ENCODE measurements at places on chromosomes 2 and 18.

GRCh38 chr2:118611691-118612090 lies 235.8 kb downstream of the EN1 start:
- DNase-seq, result no peak

GRCh38 chr2:195498839-195499490 lies 158.1 kb upstream of the SLC39A10 start:
- DNase-seq, result no peak

- DNase-seq, result peak; percentile 59
Measured at GRCh38 chr2:237662671-237663093, 35.3 kb downstream of the LRRFIP1 start.

DNA sequence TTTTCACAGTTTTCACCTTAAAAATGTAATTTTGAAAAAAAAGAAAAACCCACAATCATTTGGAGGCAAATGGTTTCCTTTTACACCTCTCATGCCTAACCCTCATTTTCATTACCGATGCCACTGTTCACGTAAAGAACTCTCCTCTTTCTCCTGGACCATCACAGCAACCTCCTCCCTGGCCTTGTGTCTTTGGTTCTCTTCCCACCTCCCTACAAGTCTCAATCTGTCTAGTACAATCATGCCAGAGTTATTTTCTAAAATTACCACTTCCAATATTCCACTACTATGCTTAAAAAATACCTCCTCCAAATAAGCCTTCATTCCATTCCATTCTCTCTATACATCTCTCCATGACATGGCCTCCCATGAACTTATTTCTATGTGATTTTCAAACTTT lies 77.9 kb upstream of the RIT2 start:
- no peak for DNase-seq

GRCh38 chr2:167933097-167933814 lies 314.1 kb downstream of the STK39 start:
- no peak for DNase-seq

DNA sequence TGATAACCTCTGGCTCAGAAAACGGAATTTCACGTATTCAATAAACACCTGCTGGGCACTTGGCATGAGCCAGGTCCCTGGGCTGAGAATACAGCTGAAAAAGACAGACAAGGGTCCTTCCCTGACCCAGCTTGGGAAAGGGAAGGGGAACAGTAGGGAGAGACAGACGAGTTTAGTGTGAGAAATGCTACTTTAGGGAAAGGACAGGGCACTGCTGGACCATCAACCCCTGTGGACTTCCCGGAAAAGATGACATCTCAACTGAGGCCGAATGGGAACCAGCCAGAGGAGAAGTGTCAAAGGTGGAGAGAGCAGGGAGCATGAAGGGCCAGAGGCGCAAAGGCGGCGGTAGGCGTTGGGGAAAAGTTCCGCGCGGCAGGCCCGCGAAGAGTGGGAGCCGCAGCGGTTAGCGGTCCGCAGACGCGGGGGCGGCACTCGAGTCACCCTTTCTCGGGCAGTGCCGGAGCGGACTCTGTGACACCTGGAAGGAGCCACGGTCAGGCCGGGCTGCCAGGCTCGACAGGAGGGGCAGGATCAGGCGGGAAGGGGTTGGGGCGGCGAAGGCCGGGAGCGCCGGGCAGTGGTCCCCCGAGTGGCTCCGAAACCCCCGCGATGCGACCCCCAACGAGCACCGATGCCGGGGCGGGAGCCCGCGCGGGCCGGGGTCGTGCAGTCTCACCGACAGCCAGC lies 519 bp downstream of the TEX261 start:
- DNase-seq, result peak; percentile 55

DNA sequence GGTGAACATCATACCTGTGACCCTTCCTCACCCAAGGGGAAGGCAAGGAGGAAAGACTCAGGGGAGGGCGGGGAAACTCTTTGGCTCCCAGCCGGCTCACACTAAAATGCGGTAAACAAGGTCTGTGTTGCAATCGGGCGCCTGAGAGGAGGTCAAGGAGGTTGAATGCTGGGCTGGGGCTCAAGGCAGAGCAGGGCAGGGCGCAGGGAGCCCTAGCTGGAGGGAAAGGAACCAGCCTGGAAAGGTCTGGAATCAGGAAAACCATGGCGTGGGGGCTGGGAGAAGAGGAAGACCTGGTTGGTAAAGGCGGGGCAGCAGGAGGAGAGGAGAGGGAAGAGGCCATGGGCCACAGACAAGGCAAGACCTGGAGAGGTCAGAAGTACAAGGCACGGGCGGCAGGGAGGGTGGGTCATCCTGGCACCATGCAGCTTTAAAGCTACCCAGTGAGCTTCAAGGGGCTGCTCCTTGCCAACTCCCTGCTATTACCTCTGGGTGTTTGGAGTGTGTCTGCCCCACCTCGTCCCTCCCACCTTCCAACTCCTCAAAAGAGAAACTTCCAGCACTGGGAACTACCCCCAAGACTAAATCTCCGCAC lies 4.8 kb upstream of the TMEM37 start:
- DNase-seq, result no peak

DNA sequence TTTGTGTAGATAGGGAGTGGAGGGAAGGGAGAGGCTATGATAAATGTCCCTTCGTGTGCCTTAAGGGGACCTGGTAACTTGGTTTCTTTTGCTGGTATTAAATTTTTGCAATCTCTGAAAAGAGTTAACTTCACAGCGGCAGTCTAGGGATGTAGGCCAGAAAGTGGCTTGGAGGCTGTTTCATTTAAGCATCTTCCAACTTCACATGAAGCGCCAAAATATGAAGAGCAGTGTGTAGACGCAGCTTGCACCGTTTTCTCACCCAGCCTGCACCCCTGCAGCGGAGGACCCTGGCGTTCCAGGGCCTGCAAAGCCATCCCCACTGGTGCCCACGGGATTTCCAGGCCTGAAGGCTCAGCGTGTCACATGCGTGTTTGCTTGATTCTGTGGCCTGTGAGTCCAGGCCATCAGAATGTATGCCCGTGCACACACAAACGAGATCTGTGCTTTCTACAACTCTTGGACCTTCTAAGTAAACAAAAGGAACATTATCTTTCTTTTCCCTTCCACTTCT lies 87.2 kb upstream of the EPB41L3 start:
- peak; percentile 40 for DNase-seq

DNA sequence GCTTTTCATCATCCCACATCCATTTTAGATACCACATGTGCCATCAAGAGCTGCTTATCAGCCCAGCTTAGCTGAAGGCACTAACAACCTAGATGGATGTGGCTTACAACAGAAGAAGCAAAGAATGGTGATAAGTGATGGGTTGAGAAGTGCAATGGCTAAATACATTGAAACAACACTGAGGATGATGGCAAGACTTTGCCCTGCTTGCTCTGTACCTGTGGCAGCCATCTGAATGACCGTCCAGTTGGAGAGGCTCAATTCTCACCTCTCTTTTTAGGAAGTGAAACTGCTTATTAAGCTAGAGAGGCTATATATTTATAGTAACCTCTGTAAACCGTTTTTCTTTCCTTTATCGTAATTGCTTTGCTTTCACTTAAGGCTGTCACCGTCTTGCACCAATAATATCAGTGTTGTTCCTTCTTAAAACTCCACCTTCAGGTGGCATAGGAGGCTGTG lies 5.7 kb downstream of the GPATCH11 start:
- DNase-seq, result no peak
